NCI-H2081 (cell line): ENCODE measurements at places on chromosomes 3 and 15.

DNA sequence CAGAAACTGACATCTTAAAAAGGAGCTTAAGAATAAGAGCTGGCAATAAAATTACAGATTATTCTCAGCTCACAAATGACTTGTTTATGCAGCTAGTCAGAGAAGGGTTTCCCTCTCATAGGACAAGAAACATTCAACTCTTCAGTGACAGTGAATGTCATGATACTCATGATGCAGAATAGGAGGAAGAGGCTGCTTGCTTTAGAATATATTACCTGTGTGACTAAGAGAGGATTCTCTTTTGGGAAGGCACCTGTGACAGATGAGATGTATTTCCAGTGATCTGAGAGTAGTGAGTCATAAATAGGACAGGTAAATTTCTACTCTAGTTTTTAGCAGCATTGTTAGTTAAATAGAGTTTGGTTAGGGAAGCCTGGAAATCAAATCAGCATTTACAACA is 39.9 kb downstream of the RASA2 start:
- DNase-seq = no peak

GRCh38 chr3:169278092-169278491 is 385.4 kb downstream of the MECOM start:
- DNase-seq = no peak

DNA sequence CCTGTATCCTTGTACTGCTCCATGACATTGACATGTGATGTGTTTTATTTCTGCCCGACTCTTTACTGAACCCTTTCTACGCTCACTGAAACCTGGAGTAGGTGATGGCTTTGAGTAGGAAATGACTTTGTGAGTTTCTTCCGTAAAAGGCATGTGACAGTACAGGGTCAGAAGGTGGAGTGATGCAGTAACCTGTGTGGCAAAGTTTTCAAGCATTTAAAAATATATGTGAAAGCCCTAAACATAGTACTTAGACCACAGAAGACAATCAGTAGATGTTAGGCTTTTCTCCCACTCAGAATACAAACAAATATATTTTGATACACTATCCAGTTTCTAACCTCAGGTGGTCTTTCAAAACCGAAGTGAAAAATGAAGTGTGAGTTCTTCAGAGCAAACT is 31.3 kb upstream of the SACM1L start:
- no peak for DNase-seq

DNA sequence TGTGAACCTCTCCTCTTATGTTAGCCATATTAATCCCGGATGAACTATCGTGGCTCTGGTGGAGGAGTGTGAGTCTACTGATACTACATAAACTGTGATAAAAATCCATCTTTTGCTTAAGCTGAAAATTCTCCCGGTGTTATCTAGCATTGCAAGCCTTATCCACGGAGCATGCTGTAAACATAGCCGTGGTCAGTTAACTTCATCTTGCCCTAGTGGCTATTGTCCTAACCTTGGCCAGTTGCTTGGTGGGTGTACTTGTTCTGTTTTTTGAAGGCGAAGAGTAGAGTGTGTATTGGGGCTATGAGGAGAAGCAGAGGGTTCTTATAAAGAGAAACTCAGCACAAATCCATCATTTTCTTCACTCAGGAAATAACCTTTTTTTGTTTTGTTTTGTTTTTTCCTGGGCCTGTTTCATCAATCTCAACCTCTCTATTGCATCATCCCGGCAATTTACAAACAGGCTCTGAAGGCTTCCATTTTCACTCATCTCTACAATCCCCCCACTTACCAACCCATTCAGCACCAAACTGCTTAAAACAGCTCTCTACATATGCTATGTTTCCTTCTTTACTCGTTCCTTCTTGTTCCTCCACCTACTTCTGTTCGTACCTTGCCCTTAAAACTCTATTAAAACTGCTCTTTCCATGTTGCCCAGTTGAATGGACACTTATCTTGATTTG is 135.5 kb upstream of the PTX3 start:
- no peak for DNase-seq

DNA sequence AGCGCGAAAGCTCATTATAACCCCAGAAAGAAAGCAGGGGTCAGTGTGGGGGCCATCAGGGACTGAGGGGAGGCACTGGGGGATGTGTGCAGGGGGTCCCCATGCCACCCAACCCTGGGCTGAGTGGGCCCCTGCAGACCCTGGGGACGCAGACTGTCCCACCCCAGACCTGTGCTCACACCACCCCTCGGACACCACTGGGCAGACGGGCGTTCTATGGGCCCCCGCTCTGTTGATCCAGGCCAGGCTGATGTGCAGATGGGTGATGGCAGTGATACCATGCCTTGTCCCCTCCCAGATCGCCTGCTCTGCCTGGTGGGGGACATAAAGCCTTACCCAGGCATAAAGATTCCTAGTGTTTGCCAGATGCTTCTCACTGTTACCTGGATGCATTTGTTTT is 259.7 kb upstream of the TLE3 start:
- DNase-seq = no peak

- DNase-seq = no peak
These were observed 172.2 kb downstream of the RPLP1 start for GRCh38 chr15:69624816-69625215.

DNA sequence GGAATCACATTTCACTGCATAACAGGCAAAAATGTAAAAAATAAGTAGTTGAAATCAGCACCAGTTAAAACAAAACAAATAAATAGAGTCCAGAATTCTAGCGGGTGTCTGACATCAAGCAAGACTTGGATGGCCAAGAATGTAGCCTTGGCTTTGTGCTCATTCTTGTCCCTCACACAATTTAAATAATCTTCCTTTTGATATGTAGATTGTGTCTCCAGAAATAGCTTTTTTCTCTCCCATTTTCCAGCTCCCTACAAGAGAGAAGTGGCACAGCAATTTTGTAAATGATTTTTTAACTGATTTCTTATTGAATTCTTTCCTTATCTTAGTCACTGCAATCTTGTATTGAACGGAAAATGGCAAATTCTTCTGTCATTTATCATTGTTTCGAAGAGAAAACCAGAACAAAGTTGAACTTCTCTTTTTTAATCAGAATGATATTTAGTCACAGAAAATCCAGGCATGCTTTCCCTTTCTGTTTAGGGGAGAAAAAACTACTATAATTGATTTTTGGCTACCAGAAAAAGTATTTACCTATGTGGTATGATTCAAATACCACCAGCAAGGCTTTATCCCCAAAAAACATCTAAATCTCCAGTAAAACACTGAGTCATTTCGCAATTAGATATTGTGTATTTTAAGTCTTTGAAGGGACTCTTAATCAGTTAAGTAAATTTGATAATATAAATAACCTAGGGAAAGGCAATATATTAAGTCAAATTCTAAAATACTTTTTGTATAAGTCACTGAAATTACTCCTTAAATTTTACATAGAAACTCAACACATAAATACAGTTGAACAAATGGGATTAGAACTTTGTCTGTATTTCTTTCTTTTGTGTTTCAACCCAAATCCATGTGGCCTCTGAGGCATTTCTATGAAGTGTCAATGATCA is 481.7 kb downstream of the GBE1 start:
- no peak for DNase-seq

DNA sequence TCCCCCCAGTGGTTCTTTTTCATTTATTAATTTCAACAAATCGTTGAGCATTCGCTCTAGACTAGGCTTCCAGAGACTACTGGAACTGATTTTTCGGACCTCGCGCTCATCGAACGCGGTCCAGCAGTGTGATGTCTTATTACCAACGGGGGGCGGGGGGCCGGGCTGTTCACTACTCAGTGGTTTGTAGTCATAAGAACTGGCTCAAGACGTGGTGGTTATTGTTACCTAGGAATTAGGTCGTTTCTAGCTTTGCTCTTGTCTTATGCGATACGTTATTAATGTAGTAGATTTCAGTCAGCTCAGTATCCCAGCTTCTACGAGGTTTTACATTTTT is 858 bp downstream of the RBM5 start:
- no peak for DNase-seq

GRCh38 chr3:186099178-186099577 is 9.7 kb downstream of the ETV5 start:
- DNase-seq = no peak

- no peak for DNase-seq
These were observed 354.1 kb downstream of the GABRG3 start for GRCh38 chr15:27324886-27325615.

- DNase-seq = no peak
These were observed 5.5 kb downstream of the ITIH3 start for GRCh38 chr3:52800079-52800478.

GRCh38 chr3:37050282-37050681 is 57.0 kb downstream of the MLH1 start:
- no peak for DNase-seq

DNA sequence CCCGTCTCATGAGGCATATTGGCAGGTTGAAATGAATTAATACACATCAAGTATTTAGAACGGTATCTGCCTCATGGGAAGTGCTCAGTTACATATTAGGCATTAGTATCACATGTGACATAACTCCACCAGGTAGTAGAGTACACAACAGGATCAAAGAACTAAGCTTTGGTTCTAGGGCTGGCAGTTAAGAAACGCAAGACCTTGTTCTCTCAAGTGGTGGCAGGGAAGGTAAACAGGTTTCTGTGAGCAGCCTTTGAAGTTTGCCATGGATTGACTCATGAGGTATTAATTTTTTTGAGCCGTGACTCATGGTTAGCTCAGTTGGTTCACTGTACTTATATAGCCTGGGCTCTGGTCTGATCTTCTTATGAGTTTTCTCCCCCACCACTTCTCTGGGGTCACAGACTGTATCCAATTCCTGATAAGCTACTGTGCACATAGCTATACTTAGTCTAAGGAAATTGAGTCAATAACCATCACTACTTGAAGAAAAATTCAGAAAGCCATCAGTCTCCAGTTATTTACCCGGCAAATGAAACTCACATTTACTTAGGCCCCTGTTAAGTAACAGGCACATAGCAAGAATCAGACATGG is 155.6 kb upstream of the STT3B start:
- no peak for DNase-seq

DNA sequence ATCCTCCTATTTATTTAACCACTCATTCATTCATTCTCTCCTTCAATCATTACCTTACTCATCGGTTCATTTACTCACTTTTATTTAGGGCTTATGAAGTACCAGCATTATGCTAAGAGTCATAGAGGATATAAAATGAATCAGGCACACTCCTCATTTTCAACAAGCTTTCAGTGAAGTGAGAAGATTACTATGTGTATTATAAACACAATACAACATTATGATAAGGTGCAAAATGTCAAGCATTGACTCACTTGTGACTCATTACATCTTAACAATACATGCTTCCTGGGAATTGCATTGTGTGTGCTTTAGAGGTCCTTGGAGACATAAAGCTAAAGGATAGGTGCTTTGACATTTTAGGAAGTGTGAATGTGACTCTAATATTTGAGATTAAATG is 60.4 kb downstream of the PLAAT1 start:
- DNase-seq = peak; percentile 23

DNA sequence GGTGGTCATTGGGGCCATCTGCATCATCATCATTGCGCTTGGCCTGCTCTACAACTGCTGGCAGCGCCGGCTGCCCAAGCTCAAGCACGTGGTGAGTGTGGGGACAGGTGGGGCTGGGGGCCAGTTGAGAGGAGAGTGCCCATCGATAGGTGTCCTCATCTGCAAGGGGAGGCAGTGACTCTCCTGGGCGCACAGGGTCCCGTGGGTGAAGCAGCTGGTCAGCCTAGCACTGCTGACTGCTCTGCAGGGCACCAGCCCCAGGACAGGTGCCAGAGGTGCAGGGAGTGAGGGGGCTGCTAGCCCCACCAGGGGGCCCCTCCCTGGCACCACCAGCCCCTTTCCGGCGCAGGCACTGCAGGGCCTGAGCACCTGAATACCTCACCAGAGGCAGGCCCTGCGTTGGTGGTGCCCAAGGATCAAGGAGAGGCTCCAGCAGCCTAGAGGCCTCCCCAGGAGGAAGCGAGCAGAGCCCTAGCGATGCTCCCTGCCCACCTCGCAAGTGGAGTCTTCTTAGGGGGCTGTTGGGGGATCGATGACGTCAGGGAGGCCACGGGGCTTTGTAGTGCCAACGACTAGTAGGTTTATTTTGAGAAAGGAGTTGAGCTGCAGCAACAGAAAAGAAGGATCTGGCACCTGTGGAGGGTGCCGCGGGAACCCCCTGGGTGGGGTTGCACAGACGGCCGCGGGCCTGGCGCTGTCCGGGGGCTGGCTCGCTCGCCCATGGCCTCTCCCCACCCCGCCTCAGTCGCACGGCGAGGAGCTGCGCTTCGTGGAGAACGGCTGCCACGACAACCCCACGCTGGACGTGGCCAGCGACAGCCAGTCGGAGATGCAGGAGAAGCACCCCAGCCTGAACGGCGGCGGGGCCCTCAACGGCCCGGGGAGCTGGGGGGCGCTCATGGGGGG is 976 bp upstream of the ABTB1 start:
- DNase-seq = no peak

DNA sequence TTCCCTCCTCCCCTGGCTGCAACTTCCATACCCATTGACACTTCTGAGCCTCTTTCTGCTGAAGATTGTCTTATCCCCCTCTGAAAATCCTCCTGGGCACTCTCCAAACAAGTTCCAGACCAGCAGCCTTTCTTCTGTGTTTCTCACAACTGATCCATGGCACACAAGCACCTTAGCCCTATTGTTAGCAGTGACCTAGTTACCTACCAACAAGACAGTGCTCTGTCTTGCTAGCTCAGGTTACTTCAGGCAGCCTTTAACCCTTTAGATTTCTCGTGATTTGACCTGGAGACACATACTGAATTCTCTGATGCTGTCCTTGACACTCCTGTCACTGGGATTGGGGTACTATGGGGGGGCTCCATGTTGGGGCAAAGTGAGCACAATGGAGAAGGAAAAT is 82.1 kb downstream of the GTF2E1 start:
- no peak for DNase-seq

GRCh38 chr3:183692436-183692835 is 5.2 kb upstream of the YEATS2 start:
- no peak for DNase-seq
